ENCODE measurements at places on chromosomes 5 and 9.

DNA sequence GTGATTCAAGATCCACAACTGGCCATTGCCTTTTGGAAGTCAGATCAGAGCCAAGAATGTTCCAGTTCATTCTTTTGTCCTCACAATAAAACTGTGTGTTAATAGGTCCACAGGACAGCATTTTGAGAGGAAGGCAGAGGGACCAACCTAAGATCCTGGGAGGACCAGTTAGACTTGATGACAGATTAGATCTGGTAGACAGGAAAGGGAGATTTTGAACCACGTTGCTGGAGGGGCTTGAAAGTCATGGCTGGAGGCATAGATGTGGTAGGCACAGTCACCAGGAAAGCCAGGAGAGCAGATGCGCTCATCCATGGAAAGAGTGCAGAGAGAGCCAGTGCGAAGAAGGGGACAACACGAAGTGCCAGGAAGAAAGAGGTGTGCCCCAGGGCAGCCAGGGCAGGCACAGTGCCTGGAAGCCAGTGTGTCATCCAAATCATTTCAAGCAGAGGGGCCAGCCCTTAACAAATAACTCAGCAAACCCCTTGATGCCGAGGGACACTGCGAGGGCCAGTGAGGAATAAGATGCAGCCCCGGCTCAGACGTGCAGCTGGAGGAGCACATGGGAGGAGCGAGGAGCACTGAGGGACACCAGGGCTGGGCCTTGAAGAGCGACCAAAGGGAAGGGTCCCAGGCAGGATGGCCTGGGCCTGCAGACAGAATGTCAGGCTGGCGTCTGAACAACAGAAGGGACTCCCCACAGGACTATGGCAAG, 12.8 kb upstream of the SLC2A8 start:
- no peak for DNase-seq

- DNase-seq = peak; percentile 97
These were observed 258.3 kb downstream of the EPB41L4A start for GRCh38 chr5:112160652-112161391.

DNA sequence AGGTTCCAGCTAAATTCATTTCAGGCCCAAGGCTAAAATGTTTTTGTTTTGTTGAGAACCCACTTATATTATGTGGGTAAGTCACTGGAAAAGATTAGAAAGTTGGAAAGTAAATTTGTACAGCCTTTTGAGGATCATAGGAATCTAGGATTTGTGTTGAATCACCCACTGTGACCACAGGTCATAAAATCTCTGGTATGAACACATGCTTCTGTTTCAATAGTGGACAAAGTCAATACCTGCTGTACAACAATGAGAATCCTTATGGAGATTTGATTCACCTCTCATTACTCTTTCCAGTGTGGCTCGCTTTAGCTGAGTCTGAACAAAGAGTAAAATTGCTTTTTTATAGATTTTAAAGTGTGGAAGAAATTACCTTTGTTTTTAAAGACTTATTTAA, 369.5 kb downstream of the TMEM167A start:
- DNase-seq = peak; percentile 23

GRCh38 chr9:129571298-129572051, 49.4 kb downstream of the C9orf50 start:
- no peak for DNase-seq

DNA sequence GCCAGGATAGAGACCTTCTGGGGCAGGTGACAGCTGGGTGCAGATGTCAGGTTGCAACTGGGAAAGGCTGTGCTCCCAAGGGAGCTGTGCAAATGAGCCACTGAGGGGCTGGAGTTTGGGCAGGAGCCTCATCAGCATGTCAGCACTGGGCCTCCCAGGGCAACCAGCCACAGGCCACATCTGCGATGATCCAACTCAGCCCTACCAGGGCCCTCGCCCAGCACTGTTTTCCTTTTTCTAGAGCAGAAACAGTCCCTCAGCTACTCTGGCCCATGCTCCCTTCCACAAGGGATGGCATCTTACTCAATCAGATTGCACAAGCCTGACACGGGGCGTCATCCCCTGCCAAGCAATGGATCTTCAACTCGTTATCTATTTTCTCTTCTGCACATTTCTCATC, 24.8 kb downstream of the NIPAL4 start:
- no peak for DNase-seq

DNA sequence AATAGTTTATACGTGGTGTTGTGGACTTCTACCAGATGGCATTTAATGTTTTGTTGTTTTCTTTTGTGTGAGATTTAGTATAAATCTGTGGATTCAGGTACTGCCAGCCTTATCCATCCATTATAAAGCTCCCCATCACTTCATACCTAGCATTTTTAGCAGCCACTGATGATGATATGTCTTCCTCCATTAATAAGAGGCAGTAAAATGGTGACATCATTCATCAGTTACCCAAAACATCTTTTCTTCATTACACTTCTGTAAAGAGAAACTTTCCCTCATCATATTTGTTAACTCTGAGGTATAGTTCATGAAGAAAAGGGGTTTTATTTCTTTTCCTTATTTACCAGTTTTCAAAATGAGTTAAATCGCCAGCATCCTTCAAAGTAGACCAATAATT, 19.4 kb downstream of the CHD1 start:
- DNase-seq = no peak

GRCh38 chr9:78236551-78236910, 656 bp downstream of the CEP78 start:
- DNase-seq = peak; percentile 56

DNA sequence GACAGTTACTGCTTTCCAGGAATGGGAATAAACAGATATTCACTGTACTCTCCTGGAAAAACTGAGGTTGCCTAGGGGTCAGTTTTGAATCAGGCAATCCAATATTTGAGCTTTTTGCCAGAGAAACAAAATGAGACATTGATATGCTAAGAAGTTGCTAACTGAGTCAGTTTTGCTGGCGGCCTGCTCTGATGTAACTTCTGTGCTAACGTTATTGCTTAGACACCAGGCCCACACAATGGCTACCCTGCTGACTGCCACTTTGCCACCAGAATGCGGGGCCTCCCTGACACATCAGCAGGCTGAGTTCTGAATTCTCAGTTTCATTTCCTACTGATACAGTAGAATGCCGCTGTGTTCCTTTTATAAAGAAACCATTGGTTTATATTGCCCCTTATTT, 18.2 kb upstream of the ZNF618 start:
- no peak for DNase-seq

GRCh38 chr5:16579142-16579847, 37.5 kb downstream of the RETREG1 start:
- DNase-seq = no peak

- no peak for DNase-seq
These were observed 307.3 kb upstream of the KCNN2 start for GRCh38 chr5:114054594-114054993.

DNA sequence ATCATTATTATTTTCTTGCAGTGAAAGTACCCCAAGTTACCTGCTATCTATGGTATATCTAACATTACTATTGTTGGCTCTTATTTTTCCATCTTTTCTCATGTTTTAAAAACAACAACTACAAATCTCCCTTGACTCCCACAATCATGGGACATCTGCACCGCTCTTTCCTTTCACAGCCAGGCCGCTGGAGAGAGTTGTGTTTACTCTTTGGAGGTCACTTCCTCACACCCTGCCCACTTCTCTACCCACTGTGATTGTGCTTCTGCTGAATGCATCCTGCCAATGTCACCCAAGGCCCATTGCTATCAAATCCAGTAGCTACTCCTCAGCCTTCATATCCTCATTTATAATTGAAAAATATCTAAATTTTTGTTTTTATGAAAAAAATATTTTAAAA, 29.7 kb downstream of the SLC28A3 start:
- no peak for DNase-seq

- DNase-seq = peak; percentile 4
These were observed 420.3 kb downstream of the GABRG2 start for GRCh38 chr5:162487528-162488525.

DNA sequence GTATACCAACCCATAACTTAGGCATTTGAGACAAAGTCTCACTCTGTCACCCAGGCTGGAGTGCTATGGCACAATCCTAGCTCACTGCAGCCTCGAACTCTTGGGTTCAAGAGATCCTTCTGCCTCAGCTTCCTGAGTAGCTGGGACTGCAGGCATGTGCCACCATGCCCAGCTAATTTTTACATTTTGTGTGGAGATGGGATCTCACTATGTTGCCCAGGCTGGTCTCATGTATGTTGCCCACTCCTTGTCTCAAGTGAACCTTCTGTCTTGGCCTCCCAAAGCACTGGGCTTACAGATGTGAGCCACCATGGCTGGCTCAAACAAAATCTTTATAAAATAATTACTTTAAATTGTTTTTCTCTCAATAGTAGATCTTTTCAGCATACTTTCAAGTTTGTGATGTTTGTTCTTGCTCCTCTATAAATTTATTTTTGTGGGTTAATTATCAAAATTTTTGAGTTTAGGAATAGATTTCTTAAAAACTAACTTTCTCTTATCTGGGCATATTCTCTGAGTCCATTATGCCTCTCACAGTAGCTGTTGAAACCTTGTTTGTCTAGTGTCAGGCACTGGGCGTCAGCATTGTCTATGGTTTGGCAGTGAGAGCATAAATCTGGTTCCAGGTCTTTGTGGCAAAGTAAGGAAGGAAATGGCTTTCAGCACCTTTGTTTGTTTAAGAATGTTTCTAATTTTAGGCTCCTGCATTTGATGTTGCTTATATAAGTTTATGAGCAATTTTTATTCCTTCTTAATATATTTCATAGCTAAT, 38.7 kb downstream of the NLN start:
- DNase-seq = peak; percentile 19

- no peak for DNase-seq
These were observed 1.2 kb downstream of the DAPK1 start for GRCh38 chr9:87498811-87499360.

DNA sequence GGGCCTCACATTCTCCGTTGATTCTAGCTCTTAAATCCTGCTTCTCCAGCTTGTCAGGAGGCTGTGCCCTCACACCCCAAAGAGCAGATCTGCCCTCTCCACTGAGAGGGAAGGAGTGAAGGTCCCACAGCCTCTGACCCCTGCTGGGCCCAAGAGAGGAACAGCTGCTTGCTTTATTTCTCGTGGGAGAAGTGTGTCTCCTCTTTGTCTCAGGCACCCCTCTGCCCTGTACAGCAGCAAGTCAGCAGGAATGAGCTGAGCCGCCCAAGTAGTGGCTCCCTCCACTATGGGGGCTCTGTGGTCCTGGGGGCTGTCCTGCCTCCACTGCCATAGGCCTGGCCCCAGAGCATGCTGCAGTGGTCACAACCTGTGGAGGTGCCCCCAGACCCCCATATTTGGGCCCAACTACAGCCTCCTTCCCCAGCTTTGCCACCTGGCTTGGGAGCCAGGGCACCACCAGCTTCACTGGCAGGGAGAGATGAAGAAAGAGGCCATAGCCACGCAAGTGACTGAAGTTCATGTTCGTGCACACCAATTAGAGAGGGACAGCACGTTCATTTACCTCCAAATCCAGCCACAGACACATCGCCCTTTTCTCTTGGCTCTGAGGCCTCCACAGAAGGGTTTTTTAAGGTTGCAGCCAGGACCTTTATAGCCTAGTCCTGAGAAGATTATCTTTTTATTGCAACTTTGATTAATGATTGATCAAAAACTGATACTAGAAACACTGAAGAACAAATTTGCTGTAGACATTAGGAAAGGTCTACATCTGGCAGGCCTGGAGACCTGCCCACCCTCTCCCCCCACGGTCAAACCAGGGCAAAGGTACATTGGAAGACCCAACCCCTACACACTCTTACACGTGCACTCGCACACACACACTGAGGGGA, 27.5 kb downstream of the IRF1 start:
- no peak for DNase-seq

DNA sequence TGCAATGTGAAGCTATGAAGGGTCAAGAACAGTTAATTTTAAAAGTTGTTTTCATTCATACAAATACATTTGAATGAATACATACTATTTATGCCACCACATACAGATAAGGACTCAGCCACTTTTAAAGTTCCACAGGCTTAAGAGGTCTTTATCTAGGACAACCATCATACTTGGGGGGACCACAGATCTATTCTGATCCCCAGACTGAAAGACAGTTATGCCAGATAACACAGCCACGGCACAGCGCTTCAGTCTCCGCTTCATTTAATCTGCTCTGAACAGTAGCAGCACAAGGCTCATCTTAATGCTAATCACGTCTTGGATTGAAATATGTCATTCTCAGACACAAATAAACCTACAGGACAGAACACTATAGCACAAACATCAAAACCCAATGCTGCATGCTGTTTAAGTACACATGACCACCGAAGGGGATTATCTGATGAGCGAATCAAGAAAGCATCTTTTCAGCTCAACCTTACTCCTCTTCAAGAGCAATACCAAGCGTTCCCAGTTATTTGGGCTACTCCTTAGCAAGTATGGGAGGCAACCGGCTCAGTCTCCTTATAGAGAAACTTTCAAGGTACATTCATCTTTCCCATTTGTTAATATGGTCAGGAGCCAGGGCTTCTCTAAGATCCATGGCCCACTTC, 33.3 kb downstream of the PUM3 start:
- DNase-seq = no peak

DNA sequence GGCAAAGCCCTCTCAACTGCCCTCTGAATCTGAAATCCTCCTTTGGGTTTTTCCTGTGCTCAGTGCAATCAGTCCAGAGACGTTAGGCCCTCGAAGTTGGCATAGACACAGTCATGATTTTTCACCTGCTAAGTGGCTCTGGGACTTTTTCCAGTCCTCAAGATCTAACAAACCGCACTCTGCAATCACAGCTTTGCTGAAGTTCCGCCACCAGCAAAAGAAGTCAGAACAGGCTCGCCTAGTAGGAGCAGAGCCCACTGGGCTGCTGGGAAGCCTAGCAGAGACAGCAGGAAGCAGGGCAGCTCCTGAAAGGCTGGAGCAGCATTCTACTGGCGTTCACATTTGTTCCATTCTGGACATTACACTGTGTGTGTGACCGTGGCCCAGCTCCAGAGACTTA, 222.8 kb upstream of the KIF2A start:
- DNase-seq = no peak

GRCh38 chr5:107796797-107797196, 126.1 kb upstream of the EFNA5 start:
- no peak for DNase-seq

DNA sequence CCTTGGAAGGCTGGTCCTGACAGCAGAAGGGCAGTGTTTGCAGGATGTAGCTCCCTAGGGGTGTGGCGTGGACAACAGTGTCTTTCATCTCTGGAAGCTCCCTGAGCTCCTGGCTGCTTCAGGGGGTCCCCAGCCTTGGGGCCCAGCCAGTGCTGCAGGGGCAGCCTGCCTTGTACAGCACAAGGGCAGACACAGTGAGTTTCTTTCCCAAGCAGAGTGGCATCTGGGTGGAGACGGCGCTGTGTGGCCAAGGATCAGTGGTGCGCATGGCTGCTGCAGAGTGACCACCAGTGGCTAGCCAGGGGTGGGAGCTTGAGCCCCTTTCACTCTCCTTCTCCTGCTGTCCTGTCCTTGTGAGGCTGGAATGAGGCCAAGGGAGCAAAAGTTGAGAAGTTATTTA, 7.6 kb upstream of the IRX4 start:
- DNase-seq = no peak

DNA sequence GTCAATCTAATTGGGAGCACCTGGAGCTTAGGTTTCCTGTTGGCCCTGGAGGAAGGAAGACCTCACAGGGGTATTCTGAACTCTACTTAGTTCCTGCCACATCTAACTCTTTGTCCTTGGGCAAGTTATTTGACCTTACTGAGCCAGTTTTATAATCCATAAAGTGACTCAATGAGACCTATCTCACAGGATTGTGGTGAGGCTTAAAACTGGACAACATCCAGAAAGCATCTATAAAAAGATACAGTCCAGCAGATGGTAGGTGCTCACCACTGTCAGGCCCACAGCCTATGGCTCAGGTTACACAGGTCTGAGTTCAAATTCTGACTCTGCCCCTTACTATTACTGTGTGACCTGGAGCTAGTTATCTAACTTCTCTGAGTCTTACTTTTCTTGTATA, 23.3 kb downstream of the KCNV2 start:
- DNase-seq = no peak

Measured in RWPE1 (cell line).